ENCODE measurements at places on chromosomes 16 and 17.
A peak's percentile ranks its signal among the peaks of the same experiment; 100 is the strongest.

DNA sequence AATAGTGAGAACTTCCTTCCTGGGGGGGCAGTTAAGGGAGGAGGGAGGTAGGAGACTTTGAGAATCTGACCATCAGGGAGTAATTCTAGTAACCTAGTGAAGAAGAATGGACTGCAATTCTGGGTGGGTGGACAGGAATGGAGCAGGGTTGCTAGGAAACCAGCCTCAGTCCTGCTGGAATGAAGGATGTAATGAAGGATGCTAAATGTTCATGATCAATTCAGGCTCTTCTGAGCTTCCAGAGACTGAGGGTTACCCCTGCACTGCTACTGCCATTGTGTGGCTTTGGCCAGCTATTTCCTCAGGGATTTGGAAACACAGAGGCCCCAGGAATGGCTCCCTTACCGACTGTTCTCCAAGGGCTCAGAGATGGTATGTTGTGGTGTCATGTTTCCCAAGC, 116.4 kb downstream of the UTP18 start:
- DNase-seq, result no peak

- no peak for DNase-seq
Measured at GRCh38 chr17:5757314-5757907, 173.1 kb upstream of the NLRP1 start.

DNA sequence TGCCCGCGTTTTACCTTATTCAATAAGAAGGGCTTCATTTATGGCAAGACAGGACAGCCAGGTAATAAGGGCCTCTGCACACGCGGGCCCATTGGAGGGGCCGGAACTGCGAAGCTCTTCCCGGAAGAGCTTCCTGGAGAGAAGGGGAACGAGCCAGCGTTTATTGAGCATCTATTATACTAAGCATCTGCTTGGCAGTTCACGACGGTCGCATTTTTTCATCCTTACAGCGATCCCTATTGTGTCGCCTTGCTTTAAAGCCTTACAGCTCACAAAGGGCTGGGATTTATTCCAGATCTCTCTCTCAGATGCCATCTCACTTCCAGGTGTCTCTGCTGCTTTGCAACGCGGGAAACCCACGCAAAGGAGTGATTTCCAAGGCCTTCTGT, 546 bp downstream of the ZPBP2 start:
- DNase-seq, result no peak

DNA sequence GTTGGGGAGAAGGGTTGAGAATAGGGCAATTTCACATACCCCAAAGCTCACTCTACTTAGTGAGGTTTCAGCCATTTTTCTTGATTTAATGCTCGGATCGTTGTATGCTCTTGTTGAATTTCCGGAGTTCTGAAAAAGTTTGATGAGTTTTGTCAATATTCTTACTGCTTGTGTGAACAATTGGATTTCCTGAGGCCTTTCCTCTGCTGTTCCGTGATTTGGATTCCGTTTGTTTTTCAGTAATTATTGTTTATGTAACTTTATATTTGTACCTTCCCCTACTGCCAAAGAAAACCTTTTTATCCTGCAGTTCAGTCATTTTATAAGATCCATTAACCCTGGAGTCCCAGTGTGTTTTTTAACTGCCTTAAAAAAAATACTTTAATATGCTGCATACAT, 62.9 kb downstream of the PHKB start:
- DNase-seq, result no peak

DNA sequence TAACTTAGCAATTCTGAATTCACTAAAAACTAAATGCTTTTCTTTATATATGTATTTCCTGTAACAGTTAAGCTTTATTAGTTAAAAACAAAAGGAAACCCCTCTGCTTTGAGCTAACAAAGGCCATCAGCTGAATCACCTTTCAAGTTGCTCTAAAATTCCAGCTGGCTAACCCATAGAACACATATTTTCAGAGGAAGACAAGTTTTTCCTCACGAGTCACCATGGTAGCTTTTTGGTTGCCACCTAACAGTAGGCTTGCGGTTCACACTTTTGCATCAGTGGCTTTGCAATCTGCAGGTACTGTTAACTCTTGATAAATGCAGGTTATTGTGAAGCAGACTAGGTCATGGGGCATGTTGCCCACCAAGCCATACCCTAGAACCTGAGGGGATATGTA, 57.6 kb upstream of the IRX5 start:
- DNase-seq, result no peak

GRCh38 chr17:78422872-78423588, 44.6 kb downstream of the PGS1 start:
- no peak for DNase-seq

DNA sequence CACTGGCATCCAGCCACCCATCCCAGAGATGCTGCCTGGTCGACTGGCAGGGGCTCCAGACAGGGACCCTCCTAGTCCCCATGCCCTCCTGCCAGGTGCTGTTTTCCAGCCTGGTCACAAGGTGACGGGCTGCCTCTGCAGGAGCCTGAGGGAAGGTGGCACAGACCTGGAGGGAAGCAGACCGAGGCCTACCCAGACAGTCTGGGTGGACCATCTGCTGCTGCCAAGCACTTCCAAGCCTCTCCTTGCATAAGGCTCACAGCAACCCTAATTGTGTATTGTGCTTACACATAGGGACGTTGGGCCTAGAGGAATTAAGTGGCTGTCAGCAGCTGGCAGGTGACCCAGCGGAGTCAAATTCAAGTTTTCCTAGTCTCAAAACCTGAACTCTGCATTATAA, 90.1 kb upstream of the KCNJ18 start:
- DNase-seq, result no peak

DNA sequence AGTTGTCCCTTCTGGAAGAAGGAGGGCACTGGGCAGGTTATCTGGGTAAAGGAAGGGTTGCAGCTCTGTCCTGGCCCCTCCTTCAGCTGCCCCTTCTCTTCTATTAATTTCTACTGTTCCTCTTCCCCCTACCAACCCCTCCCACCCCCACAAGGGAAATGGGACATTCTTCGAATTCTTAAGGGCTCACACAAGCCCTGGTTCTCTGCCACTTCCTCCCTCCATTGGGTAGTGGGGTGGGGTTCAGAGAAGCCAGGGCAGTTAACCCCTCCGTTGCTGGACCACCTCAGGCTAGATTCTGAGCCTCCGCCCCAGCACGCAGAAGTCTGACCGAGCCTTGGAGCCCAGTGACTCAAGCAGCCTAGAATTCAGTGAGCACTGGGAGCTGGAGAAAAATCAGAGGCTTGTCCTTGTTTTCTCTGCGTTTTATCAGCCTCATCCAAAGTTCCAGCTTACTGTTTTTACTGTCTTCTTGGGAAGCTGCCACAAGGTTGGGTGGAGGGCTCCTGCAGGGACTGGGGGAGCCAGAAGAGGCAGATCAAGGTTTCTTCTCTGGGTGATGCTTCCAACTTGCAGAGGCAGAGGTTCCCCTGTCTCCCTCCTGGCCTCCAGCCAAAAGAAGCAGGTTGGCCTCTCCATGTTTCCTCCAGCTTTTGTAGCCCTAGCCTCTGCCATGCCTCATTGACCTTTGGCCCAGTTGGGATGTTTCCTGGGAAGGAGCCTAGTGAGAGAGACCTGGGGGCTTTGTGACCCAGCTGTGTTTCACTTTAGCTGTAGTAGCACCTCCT, 10.2 kb downstream of the LASP1 start:
- DNase-seq, result no peak

- DNase-seq, result no peak
Measured at GRCh38 chr16:88922114-88922825, 54.7 kb downstream of the CBFA2T3 start.

GRCh38 chr16:74740795-74741304, 33.8 kb downstream of the FA2H start:
- DNase-seq, result no peak

DNA sequence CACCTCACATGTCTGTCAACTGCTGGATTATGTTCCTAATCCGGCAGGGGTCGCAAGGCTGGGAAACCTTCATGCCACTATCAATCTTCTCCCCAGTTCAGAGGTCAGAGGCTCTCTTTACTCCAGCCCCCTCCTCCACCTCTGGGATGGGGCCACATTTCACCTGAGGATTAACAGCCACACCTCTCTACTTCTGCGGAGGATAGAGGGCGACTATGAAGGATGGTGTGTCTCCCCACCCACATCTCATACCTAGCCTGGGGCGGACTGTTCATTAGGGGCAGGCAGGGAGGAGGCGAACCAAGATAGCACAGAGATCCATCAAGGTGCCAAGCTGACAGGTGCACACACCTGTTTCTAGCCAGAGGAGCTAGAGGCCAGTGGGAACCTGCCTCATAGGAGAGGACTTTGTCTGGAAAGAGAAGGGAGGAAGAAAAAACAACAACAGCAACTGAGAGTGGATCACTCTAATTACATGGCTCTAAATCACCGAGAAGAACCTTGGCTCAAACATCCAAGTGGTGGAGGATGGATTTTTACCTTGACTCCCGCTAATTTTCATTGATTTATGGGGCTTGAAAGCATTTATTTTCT, 41.9 kb upstream of the SKAP1 start:
- DNase-seq, result no peak

- DNase-seq, result no peak
Measured at GRCh38 chr17:80545499-80545826, 825 bp downstream of the RPTOR start.

- peak; percentile 80 for DNase-seq
Measured at GRCh38 chr16:30526137-30526822, at the start of gene ZNF768. Gene ZNF768 (minus strand): TSS chr16:30526566. CDS start chr16:30526413, 153 bp downstream.

- DNase-seq, result peak; percentile 76
Measured at GRCh38 chr16:5615868-5616642, 518.5 kb upstream of the EEF2KMT start.

GRCh38 chr16:77989846-77990245, 32.5 kb upstream of the CLEC3A start:
- no peak for DNase-seq

- peak; percentile 38 for DNase-seq
Measured at GRCh38 chr16:54244061-54244886, 42.3 kb downstream of the IRX3 start.

DNA sequence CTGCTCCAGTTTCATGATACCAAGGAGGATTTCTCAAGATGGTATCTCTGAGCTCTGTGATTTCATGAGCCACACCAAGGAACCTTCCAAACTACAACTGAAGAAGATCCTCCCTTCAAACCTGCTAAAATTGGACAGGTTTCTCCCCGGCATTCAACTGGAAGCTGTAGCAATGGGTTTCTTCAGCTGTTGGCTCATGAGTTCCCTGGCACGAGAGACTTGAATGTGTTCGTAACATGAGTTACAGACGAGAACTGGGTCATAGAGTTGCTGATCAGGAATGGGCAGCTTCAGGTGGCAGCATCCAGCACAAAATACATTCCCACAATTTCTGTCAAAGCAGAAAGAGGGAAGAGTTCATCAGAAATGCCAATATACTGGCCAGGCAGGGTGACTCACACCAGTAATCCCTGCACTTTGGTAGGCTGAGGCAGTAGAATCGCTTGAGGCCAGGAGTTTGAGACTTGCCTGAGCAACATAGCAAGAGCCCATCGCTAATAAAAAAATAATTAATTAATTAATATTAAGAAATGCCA, 3.4 kb upstream of the HSF5 start:
- no peak for DNase-seq

DNA sequence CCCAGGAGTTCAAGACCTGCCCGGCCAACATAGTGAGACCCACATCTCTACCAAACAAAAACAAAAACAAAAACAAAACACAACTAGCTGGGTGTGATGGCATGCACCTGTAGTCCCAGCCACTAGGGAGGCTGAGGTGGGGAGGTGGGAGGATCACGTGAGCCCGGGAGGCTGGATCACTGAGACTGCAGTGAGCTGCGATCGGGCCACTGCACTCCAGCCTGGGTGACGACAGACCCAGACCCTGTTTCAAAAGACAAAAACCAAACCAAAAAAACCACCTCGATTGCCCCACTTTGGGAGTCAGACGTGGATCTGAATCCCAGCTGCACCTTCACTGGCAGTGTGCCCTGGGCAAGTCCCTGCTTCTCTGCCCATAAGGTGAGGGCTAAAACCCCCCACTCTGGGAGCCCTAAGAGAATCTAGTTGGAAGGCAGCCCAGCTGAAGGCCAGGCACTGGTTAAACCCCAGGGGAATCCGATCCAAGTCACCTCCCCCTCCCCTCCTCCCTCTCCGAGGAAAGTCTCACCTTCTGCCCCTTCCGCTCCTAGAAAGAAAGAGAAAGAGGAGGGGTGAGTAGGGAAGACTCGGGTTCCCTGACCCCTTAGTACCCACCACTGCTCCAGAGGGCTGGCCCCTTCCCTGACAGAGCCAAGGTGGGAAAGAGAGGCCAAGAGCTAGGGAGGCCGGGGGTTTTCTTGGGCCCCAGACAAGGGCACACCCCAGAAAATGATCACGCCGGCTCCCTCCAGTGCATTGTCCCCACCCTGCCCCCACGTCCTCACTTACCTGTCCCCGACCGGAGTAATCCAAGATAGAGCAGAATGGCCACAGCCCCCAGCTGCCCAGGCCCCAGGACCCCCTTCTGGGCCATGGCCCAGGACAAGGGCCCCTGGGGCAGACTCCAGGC, 647 bp downstream of the PRSS8 start:
- no peak for DNase-seq

DNA sequence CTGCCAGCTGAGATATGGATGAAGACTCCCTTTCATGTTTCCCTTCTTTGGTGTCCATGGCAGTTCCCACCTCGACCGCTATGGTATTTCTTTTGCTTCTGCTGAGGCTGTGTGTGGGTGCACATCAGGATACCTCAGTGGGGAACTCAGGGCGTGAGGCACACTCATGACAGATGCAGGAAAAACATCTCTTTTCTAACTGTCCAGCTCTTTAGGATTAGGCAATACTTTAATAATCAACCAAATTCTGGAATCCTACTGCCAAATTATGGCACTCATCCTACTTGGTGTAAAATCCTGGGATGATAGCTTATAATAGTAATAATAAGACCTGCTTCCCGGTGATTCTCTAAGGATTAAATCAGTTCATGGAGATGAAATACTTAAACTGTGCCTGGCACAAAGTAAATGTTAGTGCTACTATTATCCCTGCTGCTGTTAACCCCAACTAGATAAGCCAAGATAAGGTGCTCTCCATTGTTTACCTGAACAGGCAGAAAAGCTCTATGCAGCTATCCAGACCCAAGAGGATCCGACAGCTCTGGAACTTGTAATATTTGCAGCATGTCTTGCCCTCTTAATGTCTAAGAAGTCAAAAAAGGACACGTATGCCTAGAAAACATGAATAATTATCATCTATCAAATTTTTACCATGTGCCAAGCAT, 543.3 kb downstream of the WWOX start:
- no peak for DNase-seq

DNA sequence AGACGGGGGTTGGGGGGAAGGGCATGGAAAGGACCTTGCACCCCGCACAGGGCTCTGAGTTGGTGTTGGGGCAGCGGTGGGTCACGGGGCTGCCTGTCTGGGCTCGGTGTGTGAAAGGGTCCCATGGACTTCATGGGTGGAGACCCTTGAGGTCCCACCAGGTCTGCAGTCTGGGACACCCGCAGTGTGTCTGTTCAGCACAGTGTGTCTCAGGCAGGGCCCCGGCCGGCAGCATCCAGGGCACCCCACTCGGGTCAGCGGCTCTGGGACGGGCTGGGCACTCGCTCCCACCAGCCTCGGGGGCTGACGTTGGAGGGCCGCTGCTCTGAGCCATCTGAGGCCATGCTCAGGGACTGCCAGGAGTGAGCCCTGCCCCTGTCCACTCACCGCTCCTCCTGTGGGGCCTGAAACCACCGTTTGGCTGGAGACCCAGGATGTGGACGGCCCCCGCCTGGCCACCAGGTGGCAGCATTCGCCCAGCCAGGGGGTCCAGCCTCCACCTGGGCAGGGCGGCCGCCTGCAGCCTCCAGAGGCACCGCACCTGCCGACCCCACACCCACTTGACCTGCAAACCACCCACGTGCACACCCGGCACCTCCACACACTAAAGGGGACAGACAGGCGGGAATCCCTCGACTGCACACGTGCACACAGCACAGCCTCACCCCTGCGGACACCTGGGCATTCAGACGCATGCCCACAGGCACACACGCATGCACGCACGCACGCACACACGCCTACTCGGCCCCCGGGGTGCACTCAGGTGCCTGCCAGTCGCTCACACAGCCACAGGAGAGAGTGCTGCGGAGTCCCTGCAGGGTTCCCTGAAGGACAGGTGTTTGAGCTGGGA, 10.1 kb upstream of the ZFPM1 start:
- peak; percentile 85 for DNase-seq
